Endothelial cell (in vitro differentiated cells): ENCODE measurements at places on chromosomes 7 and 10.

DNA sequence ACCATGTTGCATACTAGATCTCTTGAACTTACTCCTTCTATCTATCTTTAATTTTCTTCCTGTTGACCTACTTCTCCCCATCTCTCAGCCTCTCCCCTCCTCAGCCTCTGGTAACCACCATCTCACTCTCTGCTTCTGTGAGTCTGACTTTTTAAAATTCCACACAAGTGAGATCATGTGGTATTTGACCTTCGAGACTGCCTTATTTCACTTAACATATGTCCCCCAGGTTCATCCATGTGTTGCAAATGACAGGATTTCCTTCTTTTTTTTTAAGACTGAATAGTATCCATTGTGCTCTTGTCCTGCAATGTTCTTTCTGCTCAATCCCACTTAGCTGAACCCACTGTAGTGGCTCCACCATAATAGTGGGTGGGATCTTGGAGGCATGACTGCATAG, 51.4 kb upstream of the DNAJC1 start:
- DNase-seq: no peak

DNA sequence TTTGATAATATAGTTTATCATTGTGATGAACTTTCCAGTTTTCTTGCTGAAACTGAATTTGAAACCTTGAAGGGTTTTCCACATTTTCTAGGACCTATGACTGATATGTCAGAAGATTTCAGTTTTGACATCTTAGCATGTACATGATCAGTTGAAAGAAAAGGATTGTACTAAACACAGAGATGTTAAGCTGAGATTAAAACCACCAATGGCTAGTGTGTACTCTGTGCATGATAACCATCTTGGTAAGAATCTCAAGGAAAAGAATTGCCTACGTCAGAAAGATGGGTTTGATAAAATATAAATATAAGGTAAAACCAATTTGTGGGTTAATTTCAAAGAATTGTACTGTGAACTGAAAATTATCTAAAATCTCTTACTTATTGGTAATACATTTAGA, 776.4 kb downstream of the GATA3 start:
- DNase-seq: no peak

DNA sequence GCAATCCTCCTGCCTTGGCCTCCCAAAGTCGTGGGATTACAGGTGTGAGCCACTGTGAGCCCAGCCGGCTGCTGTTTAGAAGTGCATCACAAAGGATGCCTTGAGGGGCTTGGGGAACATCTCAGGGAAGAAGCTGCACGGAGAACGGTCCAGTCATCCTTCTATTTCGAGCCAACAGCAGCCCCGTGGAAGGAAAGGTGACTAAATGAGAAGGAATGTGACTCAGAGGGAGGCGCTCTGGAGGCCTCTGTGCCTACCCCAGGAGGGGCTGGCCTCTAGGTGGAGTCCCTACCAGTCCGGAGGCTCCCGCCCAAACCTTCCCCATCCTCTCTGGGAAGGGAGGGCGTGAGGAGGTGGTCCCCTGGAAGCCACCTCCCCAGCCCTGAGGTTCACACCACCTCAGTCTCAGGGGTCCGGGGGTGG, 76.2 kb downstream of the CTBP2 start:
- DNase-seq: no peak

GRCh38 chr7:101671371-101672356, 42.6 kb upstream of the MYL10 start:
- DNase-seq: no peak

DNA sequence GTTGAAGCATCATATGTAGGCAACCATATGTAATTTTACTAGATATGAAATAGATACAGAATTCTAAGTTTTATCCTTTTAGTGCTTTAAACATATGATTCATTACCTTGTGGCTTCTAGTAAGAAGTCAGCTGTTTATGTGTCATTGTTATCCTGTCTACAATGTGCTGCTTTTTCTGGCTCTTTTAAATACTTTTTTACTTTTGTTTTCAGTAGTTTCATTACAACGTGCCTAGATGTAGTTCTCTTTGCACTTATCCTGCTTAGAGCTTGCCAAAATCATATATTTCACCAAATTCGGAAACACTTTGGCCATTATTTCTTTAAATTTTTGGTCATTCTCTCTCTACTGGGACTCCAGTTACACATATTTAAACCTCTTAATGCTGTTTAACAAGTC, 26.4 kb downstream of the YAE1 start:
- no peak for DNase-seq

DNA sequence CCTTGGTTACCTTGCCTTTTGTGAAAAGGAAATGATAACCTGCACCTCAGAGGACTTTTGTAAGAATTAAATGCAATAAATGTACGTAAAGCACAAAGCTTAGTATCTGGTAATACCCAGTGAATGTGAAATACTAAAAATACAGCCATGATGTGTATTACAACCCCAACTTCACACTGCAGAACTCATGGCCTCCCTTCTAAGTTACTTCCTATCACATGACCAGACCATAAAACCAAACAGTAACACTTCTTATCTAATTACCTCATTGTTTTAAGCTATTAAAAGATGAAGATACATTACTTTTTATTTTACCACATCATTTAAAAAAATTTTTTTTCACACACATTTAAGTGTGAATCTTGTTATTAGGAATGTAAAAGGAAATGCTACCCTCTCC, 29.0 kb downstream of the VPS41 start:
- no peak for DNase-seq

DNA sequence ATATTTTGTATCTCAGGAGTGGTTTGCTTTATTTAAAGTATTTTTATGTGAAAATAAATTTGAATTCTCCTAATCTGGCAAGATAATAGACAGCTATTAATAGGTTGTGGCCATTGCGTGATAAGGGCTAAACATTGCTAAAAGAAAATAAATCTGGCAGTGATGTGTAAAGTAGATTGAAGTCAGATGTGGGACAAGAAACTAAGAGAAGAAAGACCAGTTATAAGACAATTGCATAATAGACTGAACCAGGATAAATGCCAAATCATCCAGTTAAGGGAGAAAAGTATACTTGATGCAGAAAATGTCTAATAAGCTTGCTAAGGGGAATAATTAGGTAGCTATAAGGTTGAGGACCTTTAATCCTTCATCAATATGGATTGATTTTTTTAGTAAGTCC, 197.5 kb upstream of the CSTF2T start:
- DNase-seq: no peak

DNA sequence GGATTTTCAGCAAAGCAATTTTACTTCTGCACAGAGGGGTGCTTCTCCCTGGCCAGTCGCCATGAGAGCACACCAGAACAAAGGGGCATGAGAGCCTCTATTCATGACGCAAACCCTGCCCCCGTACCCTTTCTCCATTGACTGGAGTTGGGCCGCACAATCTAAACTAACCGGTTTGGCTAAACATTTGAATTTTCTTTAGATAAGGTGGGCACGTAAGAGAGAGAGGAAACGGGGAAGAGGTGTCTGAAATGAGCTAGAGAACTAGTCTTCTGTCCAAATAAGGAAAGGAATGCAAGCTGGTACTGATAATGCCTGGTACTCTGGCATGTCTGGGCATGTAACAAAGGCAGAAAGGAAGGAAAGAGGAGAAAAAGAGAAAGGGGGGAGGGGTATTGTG, 13.2 kb upstream of the SCIN start:
- no peak for DNase-seq

DNA sequence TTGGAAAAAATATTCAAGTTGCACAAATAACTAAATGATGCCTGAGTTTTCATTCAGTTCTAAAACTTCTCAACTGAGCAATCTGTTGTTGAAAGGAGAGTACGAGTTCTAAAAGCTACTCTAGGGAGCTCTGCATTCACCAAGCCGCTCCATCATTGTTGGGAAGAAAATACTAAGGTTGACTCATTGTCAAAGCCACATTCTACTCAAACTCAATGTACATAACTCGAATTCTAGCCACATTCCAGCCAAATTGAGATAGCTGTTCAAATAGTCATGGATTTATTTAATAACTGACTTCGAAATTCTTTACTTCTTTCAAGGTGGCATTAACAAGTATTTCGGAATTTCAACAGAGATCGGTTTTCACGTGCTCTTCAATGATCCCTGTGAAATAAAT, 63.4 kb downstream of the KIAA1217 start:
- DNase-seq: no peak

DNA sequence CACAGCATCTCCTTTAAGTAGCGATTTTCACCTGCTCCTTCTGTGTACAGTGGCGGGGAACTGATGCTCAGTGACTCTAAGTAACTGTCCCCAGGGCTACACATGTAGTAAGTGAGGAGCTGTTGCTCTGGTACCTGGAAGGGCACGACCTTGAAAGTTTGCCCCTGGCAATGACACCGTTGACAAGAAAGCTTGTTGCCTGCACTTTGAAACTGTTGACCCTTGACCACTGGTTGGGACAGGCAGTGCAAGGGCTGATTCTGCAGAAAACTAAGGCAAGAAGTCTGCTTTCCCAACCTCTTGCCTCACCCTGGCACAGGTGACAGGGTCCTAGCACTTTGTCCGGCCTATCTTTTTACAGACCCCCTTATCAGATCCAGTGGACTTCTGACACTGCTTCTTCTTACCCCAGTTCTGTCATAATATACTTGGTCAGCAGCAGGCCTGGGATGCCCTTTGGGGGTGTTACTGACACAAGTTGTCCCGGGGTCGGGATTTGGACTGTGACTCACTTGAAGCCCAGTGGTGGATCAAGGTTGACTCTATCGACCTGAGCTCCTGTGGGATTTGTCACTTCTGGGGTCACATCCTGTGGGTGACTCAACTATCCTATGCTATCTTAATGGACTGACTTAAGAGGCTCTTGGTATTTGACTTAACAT, 5.8 kb downstream of the ACSL5 start:
- no peak for DNase-seq

GRCh38 chr7:16961641-16962040, 79.9 kb upstream of the AGR3 start:
- DNase-seq: no peak

DNA sequence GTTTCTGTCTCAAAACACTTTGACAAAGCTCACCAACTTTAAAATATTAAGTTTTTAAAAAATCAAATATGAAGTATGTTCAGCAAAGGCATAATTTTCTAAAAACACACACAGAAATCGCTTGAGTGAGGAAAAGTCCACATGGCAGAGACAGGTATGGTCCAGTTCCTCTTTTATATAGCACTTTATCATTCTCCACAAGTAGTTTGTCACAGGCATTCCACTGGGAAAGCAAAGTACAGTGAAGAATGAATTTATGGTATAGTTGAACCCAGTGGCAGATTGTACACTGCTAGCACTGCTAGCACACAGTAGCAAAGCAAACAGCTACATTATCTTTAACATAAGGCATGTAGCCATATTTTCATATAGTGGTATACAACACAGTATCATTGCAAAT, 102.3 kb downstream of the HECTD2 start:
- no peak for DNase-seq

DNA sequence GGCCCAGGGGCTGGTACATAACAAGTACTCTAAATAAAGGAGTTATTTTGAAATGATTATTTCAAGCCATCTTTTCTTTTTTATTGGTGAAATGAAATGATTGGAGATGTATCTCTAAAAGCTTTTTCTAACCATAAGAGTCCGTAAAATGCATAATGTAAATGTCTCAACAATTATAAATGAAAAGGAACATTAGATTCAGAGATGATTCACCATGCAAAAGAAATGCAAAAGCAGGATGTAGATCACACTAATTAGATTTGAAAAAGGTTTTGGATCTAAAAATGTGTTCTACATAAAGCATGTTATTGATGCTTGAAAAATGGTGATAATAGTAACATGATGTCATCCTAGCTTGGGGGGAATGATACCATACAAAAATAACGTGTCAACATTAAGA, 15.6 kb downstream of the SLC26A4 start:
- no peak for DNase-seq

DNA sequence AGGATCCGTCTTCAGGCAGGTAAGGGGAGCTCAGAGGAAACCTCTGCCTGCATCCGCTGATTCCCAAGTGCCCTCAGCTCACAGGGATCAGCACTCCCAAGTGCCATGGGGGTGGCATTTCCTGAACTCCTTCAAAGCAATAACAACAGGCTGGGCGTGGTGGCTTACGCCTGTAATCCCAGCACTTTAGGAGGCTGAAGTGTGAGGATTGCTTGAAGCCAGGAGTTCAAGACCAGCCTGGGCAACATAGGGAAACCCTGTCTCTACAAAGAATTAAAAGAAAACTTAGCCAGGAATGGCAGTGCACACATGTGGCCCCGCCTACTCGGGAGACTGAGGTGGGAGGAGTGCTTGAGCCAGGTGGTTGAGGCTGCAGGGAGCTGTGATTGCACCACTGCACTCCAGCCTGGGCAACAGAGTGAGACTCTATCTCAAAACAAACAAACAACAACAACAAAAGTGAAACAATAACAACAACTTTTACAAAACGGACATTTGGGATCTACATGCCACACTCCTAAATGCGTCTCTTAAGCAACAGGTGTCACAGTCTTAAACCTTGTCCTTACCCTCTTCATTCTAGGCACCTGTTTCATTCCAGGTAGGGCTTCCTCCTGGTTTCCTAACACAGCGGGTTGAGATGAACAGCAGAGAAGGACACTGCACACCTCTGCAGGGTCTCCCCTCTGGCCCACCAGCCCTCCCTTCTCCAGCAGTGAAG, 73.8 kb downstream of the PAXIP1 start:
- no peak for DNase-seq

- DNase-seq: no peak
Measured at GRCh38 chr7:53628775-53629174, 593.3 kb downstream of the POM121L12 start.

- DNase-seq: no peak
Measured at GRCh38 chr10:95832216-95833041, 75.3 kb upstream of the CC2D2B start.

GRCh38 chr7:124074007-124074406, 41.1 kb upstream of the TMEM229A start:
- DNase-seq: no peak

GRCh38 chr7:159033473-159033825, 111.2 kb downstream of the VIPR2 start:
- no peak for DNase-seq

DNA sequence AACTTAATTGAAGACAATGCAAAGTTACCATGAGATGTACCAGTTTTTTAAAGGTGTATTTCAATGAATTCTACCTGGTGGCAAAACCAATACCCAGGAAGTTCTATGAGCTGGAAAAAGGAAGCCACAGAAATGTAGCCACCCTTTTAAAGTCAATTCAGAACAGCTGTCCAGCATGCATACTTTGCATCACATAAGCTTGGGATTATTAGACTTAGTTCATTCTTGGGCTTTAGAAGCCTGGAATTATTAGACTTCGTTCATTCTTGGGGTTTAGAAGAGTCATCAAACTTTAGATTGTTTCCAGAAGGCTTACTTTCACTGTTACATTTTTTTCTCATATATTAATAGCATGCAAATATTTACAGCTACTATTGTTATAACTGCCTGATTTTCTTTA, 20.9 kb downstream of the SLC25A13 start:
- DNase-seq: no peak

- no peak for DNase-seq
Measured at GRCh38 chr10:52484206-52485065, 170.4 kb downstream of the DKK1 start.

- DNase-seq: no peak
Measured at GRCh38 chr10:85012305-85012704, 683.9 kb downstream of the CCSER2 start.
